ENCODE measurements at places on chromosomes 12 and 14.

GRCh38 chr12:130709151-130709970 is 6.7 kb downstream of the RIMBP2 start:
- DNase-seq, result no peak

- no peak for DNase-seq
These were observed 409.7 kb downstream of the NOVA1 start for GRCh38 chr14:26187996-26188620.

- DNase-seq, result no peak
These were observed 3.5 kb downstream of the CPNE6 start for GRCh38 chr14:24074625-24075484.

DNA sequence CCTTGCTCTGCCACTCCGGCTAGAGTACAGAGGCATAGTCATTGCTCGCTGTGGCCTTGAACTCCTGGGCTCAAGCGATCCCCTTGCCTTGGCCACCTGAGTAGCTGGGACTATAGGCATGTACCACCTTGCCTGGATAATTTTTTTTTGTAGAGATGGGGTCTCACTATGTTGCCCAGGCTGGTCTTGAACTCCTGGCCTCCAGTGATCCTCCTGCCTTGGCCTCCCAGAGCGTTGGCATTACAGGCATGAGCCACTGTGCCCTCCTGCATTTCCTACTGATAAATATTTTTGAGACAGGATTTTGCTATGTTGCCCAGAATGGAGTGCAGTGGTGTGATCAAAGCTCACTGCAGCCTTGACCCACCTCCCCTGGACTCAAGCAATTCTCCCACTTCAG is 9.4 kb downstream of the EMG1 start:
- DNase-seq, result no peak

DNA sequence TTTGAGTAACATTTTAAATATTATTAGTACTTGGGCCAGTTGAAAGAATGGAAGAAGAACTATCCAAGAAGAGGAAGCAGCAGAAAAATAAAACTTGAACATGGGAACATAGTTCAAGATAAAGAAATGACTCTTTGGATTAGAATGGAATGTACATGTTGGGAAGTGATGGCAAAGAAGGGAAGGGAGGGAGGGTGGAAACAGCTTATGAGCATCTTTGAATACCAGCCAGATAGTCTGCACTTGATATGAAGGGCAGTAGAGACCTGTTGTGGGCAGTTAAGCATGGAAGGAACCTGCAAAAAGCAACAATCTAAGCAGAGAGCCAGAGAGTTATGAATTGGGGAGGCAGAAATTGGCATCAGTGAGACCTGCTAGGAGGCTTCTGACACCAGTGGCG is 10.0 kb upstream of the IL22 start:
- peak; percentile 52 for DNase-seq

GRCh38 chr12:92030618-92031017 is 115.0 kb downstream of the BTG1 start:
- no peak for DNase-seq

GRCh38 chr12:124992874-124993625 is 395 bp upstream of the BRI3BP start:
- peak; percentile 44 for DNase-seq

GRCh38 chr14:53360829-53361228 is 207.7 kb upstream of the DDHD1 start:
- no peak for DNase-seq

DNA sequence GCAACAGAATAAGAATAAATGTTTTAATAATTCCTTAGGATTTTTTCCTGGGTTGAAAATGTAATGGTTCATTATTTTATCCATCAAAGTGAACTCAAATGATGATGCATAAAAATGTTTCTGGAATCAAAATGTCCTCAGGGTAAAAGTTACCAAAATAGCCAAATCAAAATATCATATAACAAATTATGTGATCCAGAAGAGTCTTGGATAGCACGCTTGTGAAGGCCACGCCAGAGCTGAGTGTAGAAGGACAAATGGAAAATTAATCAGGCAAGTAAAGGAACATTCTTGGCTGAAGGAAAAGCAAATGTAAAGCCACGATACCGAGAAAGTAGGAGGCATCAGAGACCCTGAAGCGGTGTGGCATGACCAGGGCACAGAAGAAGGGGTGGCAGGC is 169.2 kb downstream of the CAPZA3 start:
- DNase-seq, result no peak

DNA sequence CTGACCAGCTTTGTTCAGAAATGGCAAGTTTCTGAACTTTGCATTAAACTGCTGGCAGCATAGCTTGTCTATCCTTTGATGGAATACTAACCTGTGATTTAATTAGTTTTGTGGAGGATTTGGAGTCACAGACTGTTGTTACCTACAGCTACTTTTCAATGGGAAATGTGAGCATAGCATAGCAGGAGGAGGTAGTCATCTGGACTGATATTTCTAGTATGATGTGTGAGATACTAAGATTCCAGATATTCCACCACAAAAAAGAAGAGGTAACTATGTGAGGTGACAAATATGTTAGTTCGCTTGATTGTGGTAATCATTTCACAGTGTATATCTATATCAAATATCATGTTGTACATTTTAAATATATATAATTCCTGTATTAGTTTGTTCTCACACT is 833.0 kb downstream of the SLC6A15 start:
- peak; percentile 46 for DNase-seq

DNA sequence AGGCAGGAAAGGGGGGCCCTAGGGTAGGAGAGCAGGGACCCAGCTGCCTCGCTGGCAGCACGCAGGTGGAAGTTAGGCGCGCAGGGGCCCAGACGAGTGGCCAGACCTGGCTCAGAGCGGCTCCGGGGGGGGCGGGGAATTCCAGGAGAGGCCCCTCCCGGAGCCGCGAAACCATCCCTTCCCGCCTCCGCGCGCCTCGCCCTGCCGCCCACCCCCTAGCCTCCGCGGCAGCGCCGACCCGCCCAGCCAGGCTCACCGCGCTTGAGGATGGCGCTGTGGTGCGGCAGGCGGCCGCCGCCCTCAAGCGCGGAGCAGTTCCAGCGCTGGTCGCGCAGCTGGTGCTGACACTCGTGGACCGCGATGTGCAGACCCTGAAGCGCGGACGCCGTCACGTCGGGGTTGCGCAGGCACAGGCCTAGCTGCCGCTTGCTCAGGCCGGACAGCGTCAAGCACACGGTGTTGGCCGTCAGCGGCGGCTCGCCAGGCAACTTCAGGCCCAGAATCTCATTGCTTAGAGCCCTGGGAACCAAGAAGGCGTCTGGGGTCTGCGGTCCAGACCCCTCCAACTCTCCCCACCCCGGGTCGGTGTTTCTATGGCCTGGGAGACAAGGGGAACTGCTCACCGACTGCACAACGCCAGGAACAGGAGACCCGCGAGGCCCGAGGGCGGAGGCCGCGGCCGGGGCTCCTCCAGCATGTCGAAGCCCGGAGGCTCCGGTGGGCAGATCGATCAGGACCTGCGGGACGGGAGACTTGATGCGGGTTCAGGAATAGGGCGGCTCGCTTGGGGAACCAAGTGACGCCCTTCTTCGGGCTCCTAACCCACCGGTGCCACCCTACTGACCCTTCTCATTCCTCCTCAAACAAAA is 1.5 kb downstream of the WNT10B start:
- no peak for DNase-seq

DNA sequence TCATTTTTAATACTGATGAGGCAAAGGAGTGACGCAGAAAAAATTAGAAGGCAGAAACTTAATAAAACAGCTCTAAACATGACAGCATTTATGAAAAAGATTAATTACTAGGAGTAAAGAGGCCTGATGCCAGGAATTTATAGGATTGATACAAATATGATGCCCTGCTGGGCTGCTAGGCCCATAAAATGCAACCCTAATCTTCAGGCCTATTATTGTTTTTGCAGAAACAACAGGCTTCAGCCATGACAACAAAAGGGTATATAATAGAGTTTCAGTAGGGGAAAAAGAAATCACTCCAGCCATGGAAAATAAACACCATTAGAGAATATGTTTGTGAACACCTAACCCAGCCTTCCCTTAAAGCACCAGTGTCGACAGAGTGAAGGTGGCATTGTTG is 50.6 kb downstream of the OTX2 start:
- no peak for DNase-seq

GRCh38 chr14:23301969-23302289 is 730 bp downstream of the PPP1R3E start:
- no peak for DNase-seq

GRCh38 chr12:4526923-4527546 is 11.7 kb upstream of the RAD51AP1 start:
- DNase-seq, result peak; percentile 10

- no peak for DNase-seq
These were observed 176.1 kb downstream of the DAD1 start for GRCh38 chr14:22412926-22413411.

- no peak for DNase-seq
These were observed 65.5 kb downstream of the SH2B3 start for GRCh38 chr12:111471236-111471635.

- DNase-seq, result no peak
These were observed 21.0 kb upstream of the MYL2 start for GRCh38 chr12:110941391-110941790.

DNA sequence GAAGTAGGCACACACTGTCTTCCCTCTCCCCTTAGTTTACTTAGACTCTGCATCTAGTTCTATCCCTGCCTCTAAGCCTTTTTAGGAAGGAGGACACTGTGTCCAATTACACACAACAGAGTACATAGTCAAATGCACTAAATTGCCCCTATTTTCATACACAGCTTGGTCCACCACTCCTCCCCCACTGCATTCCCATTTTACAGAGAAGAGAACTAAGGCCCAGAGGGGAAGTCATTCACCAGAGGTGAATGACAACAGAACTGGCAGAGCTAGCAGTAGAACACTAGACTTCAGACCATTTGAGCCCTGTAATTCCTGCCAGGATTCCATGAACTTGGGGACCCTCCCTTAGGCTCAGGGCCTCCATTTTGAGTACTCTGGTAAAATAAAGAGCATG is 1.1 kb upstream of the JPH4 start:
- DNase-seq, result no peak

- no peak for DNase-seq
These were observed 967.8 kb downstream of the TMEM121 start for GRCh38 chr14:106493962-106494823.

DNA sequence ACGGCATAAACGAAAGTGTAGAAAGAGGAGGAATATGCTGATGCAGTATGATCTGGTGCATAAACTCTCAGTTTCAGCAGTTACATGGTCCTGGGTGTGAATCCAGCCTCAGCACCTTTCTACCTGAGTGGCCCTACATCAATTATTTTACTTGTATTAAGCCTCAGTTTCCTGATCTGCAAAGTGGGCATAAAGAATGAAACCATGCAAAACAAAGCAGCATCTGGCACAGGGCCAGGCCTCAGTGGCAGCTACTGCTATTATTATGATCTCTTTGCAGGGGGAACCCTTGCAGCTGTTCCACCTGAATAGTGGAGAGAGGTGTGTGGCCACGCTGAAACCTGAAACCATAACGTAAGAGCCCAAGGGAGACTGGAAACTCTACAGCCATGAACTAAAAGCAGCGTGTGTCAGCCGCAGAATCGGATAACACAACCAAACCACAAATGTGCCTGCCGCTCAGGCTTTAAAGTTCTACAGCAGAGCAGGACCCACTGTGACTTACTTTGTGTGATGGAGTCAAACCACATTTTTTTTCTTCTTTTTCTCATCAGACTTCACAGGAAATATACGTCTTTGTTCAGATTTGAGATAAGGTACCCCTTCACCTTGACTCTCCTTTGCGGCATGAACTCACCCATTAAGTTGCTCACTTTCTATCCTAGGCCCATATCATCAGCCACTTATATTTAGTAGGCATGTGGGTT is 29.2 kb upstream of the FOS start:
- no peak for DNase-seq

DNA sequence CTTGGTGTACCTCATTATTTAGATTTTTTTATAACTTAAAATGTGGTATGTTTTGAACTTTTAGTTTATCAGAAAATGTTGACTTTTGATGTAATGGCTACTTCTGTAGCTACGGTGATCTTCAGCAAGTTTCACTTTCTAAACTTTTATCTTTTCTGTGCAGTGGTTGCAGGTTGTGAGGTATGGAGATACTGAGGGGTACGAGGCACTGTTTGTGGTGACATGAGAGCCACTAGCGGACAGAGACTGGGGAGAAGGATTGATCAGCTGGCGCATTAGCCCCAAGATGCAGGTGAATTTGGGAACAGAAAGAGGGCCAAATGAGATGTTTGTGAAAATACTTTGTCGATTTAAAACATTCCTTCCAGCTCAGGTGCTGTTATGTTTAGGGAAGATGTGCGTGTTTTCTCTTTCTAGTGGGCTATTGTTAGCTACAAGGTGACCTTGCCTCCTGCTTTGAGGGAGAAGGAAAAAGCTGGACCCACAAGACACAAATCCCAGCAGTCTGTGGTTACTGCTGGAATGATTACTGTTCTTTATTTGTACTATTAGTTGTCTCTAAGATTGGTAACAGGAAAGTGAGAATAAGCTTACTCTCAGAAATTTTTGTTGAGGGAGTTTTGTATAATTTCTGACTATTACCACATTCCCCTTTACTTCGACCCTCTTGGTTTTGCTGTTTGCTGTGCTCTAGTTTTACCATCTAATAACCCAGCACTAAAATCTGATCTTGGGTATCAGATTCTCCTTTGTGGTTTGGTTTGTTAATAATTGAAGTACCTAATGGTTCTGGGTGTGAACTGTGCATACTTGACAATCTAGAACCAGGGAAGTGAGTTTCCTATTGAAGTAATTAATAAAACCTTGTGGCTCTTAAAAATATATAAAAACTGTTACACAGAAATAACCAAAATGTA is 61.7 kb downstream of the FBXO34 start:
- no peak for DNase-seq

- no peak for DNase-seq
These were observed 653.6 kb downstream of the MED13L start for GRCh38 chr12:115623764-115624334.

- DNase-seq, result no peak
These were observed 697 bp upstream of the DNAJC14 start for GRCh38 chr12:55829967-55830600.

- no peak for DNase-seq
These were observed 81.4 kb downstream of the PIWIL1 start for GRCh38 chr12:130419116-130419515.

DNA sequence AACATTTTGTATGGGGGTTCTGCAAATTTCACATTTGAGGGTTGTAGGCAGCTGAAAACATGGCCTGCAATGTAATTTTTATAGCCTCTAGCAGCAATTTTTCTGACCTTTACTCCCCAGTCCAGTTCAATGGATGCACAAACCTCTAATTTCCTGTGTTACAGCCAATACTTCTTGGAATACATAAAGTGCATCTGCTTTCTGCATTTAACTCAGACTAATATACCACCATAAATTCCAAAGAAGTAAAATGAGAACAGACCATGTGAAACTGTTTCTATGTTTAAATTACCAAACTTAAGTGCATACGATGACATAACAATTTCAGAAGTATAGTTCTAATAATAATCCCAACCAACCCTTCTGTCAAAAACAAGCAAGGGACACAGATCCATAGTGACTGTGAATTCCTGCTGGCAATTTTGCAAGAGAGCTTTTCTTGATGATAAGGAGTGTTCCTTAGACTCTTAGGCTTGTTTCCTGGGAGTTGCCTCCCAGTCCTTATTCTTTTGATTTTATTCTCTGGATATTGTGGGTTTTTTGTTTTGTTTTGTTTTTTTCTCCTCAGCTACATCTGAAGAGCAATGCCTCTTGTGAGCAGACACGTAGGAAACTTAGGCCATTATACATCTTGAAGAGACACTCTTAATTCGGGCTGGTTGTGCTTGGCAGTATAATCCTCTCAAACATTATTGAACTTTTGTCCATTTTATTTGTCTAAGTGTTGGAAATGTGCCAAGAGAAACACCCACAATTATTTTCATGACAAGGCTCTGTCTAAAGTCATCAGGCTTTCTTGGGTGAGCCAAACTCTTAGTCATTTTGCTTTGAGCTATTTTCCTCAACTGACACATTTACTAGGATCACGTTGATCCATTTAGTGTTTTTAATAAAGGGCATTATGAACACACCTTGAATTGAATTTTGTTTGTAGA is 51.3 kb upstream of the RERGL start:
- peak; percentile 63 for DNase-seq
